Ascending aorta (tissue), 2 donors: ENCODE measurements at places on chromosomes 7 and 10. TPM values are rescaled to one million over a fixed set of nuclear protein-coding genes. Genes with fewer than 3 reads are reported as not detected.

ADAM12 gene
- not detected for total RNA-seq

ACTR3C gene
- total RNA-seq = 0.11 TPM

BHLHA15 gene
- total RNA-seq = not detected

AOAH gene
- total RNA-seq = 0.75 TPM

OR2A7 gene
- total RNA-seq = 4.9 TPM

LRRTM3 gene
- total RNA-seq = not detected

MYL7 gene
- not detected for total RNA-seq

TRPV6 gene
- not detected for total RNA-seq

BTBD16 gene
- not detected for total RNA-seq

FEZF1 gene
- total RNA-seq = not detected

LRRD1 gene
- total RNA-seq = not detected

- no peak for DNase-seq
These were observed 1.2 kb downstream of the PALD1 start for GRCh38 chr10:70479626-70480238.

GRCh38 chr7:152489044-152489443, 53.2 kb upstream of the KMT2C start:
- no peak for DNase-seq

DNA sequence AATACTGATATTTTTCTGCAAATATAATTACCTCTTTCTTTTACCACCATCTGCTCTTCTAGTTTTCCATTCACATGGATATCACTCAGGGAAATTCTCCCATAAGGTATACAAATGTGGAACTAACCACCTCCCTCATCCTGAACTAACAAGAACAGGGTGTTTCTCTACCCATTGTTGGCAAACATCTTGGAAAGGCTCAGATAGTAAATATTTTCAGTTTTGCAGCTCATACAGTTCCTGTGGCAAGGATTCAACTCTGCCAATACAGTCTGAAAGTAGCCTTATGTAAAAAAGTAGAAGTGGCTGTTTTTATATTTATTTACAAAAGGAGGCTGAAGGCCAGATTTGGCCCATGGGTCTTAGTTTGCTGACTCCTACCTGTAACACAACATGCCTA, 513.0 kb upstream of the TEX47 start:
- no peak for DNase-seq

DNA sequence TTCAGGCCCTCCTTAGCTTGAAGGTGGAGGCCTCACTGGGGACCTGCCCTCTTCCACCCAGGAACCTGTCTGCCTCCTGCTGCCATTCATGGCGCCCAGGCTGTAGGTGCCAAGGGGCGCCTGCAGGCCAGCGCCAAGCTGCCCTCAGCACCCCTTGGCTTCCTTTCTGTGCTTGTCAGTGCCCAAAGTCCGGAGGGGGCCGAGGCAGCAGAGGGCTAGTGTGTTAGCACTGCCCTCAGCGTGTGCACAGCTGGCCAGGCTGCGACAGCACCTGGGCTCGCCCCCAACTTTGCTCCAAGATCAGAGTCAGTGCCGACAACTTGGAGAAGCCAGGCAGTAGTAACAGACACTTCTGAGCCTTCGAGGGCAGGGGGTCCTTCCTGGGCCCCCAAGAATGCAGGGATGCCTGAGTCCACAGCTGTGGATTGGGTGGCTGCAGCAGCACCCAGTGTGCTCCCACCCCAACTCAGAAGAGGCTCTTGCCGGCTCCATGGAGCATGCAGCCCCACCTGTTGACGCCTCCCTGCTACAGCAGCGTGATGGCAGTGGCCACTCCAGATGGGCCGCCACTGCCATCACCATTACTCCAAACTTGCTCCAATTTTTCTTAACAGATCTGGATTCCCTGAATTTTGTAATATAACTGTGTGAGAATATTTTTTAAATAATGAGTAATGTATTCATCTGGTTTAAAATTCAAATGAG, 41.7 kb downstream of the CACUL1 start:
- no peak for DNase-seq

GRCh38 chr10:122715576-122715975, 15.9 kb upstream of the C10orf120 start:
- DNase-seq = no peak

GRCh38 chr10:63671317-63671937, 150.2 kb downstream of the REEP3 start:
- no peak for DNase-seq

- no peak for DNase-seq
These were observed 1.6 kb downstream of the CAMK1D start for GRCh38 chr10:12350925-12351324.

DNA sequence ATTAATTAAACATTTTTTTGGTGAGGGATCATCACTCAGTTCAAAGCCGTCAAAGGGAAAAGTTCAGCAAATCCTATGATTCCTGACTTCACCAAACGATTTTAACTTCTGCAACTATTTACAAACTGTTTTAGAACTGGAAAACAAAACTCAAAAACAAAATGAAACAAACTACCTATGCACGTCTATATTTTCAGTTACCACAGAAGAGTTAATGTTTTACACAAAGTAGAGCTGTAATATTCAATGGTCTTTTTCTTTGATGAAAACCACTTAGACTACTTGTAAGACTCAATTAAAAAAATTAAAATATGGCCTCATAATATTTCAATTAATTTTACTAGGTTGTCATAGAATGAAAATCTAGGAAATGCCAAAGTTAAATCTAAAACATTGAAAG, 131.5 kb downstream of the ATE1 start:
- DNase-seq = no peak

GRCh38 chr7:22695476-22696132, 31.4 kb upstream of the IL6 start:
- DNase-seq = no peak

GRCh38 chr10:133129859-133130495, 30.0 kb upstream of the KNDC1 start:
- DNase-seq = no peak

GRCh38 chr7:151269511-151269910, 21.0 kb upstream of the SMARCD3 start:
- DNase-seq = no peak

DNA sequence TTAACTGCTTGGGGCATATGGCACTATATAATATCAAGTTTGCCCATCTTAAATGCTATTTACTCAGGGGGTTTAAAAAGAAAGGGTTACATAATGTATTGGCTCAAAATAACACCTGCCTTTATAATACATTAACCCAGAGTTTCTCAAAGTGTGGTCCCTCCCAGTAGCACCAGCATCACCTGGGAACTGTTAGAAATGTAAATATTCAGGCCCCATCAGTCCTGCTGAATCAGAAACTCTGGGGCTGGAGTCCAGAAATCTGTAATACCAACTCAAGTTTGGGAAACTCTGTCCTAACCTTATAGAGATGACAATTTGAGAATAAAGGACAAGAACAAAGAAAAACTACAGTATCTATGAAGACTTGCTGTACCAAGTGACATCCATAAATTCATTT, 270.7 kb downstream of the PARD3 start:
- no peak for DNase-seq

- no peak for DNase-seq
These were observed 135.2 kb upstream of the MGMT start for GRCh38 chr10:129331839-129332220.

GRCh38 chr10:15333909-15334649, 37.0 kb downstream of the FAM171A1 start:
- DNase-seq = no peak

- DNase-seq = no peak
These were observed at the start of gene GIMAP6 for GRCh38 chr7:150631866-150632864. Gene GIMAP6 (minus strand): TSS chr7:150632385. CDS start chr7:150630142, 2,243 bp downstream.

DNA sequence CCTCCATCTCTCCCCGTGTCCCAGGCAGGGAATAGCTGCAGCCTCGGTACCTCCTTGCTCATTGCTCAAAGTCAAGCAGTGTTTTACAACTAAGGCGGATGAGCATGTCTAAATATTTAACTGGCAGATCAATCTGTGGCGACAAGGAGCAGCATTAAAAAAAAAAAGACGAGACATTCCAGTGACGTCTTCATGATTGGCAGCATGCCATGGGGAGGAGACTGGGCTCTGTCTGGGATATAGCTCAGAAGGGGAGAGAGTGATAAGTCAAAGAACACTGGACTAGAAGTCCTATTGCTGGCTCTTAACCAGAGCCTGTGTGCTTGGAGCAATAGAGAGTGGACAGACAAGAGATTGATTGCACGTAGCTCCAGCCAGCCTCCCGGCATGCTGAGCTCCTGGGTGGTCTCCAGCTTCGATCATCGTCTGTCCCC, 287.5 kb upstream of the PODXL start:
- no peak for DNase-seq

DNA sequence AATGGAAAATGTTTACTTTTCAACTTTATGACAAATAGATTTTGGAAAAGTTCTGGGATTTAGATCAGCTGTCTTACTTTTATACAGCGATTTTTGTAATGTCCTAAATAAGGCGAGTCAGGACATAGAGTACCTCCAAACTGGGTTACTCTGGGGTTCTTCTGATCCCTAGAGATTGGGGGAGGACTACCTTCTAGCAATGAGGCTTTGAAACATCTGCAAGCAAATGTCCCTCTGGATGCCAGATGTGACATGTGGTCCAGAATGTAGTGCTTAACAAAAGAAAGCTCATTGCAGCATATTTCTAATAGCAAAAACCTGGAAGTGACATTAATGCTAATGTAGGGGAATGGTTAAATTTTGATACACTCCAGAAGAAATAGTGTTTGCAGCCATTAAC, 36.1 kb downstream of the ABRAXAS2 start:
- no peak for DNase-seq

DNA sequence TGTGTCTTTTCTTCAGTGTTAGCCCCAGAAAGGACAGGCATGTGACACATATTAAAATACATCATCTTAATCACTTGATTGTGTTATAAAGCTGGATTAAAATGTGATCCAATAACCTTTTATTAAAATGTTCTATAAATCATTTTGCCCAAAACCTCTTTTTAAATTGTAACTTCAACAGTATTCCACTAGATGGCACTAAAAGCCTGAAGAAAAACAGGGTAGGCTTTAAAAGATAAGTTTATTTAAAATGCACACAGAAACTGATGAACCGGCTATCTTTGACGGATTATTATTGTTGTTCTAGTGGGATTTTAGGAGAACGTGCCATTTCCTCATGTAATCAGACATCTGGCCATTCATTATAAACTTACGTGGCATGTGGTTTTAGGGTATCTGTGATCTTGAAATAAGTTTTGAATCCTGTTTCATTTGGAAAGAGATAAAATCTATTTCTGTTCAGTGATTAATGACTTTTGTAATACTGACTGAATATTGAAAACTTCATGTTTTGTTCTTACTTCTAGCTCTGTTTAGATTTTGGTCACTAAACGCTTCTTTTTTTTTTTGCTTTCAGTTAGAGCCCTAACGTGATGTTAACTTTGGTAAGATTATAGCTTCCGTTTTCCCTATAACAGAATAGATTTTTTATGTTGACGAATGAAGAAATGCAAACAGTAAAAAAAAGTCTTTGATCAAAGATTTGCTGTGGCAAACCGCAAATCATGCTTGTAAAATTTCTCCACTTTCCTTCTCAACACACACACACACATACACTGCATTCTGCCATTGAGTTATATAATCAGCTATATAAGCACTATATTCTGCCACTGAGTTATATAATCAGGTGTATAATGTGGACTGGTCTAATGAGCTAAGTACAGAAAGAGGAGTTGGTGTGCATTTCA, 13.6 kb downstream of the VPS50 start:
- DNase-seq = no peak

DNA sequence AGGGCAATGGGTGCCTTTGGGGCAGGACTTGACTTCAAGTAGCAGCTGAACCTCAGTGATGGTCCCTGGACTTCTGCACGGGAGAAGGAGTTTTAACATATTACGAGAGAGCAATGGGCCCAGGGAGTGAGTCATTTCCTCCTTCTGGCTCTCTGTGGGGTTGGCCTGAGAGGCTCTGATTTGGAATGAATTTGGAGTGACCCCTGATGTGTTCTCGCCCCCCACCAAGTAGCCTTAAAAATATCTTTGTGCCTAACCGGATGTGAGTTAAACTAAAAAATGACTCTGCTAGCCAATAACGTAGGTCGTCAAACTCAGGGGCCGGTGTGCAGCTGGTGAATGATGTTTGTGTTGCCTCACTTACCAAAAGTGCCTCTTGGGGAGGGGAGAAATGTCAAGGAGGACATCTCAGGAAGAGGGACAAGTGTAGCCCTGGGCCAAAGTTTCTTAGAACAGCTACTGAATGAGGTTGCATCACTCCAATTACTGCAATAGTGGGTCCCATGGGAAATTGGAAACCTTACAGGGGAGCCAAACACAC, 656.6 kb downstream of the INHBA start:
- no peak for DNase-seq

DNA sequence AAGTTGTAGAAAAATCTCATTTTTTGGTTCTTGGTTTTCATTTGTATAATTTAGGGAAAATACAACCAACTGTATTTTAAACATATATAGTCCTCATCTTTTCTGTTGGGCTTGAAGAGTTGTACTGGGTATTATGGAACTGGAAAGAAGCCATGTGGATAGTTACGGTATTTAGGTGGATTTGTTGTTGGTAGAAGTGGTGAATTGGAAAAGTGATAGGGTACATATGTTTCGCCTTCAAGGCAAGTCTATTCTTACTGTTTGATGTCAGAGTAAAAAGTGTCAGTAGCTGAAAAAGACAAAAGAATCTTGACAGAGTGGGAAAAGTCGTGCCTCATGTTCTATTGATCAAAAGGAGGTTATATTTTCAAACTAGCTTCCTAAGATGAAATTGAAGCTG, 64.6 kb downstream of the GBF1 start:
- DNase-seq = no peak

GRCh38 chr10:88944813-88945212, 7.8 kb downstream of the ACTA2 start:
- DNase-seq = no peak

DNA sequence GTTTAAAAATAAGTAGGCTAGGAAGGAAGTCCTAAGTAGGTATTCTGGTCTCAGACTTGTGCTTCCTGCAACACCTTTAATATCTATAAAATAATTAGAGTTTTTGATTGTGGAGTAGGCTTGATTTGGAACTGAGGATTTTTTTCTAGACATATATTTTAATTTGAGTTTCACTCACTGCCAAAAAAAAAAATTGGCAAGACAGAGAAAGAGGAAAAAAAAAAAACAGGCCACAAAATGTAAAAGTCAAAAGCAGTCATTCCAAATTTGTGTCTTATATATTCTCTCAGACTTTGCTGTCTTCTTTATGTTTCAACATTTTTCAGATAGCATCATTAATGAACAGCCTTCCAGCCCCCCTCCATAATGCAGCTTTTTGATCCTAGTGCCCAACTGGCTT, 346.1 kb downstream of the NRG3 start:
- no peak for DNase-seq

GRCh38 chr7:148585399-148585798, 5.2 kb upstream of the C7orf33 start:
- DNase-seq = no peak
